ENCODE measurements at places on chromosomes 1 and 21. TPM values are rescaled to one million over a fixed set of nuclear protein-coding genes. Genes with fewer than 3 reads are reported as not detected.

CADM3 gene
- 0.47 TPM for polyA plus RNA-seq

TBX19 gene
- 1.3 TPM for polyA plus RNA-seq

LENEP gene
- not detected for polyA plus RNA-seq

FAM72D gene
- polyA plus RNA-seq = 1.8 TPM

CFAP410 gene
- 16.5 TPM for polyA plus RNA-seq

GRCh38 chr1:86375688-86376087 is 20.4 kb downstream of the ODF2L start:
- no peak for DNase-seq

- DNase-seq = no peak
These were observed 61.9 kb downstream of the ERG start for GRCh38 chr21:38436341-38436740.

DNA sequence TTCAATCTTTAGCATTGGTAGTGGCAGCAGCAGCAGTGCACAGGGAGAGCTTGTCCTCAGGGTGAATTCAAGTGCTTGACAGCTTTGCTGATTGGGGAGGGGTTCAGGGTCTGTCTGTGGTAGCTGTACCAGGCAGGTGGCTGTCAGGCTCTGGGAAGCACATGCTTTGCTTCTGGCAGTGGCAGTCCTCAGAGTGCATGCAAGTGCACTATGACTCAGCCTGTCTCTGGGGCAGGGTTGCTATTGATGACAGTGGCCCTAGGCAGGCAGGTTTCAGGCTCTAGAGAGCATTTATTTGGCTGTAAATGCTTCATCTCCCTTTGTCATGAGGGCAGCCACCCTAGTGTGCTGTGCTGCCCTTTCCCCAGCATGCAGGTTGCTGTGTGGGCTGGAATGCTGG is 251.9 kb upstream of the LRRC7 start:
- DNase-seq = no peak

DNA sequence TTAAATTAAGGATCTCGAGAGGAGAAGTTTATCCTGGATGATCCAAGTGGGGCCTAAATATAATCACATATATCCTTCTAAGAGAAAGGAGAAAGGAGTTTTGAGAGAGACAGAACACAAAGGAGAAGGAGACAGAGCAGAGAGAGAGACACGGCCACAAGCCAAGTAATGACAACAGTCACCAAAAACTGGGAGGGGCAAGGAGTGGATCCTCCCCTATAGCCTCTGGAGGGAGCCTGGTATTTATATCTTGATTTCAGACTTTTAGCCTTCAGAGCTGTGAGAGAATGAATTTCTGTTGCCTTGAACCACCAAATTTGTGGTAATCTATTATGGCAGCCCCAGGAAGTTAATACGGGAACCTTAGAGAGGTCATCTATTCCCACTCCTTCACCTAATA is 49.5 kb upstream of the CD1D start:
- DNase-seq = no peak

GRCh38 chr1:109091078-109091838 is 694 bp downstream of the TMEM167B start:
- no peak for DNase-seq

DNA sequence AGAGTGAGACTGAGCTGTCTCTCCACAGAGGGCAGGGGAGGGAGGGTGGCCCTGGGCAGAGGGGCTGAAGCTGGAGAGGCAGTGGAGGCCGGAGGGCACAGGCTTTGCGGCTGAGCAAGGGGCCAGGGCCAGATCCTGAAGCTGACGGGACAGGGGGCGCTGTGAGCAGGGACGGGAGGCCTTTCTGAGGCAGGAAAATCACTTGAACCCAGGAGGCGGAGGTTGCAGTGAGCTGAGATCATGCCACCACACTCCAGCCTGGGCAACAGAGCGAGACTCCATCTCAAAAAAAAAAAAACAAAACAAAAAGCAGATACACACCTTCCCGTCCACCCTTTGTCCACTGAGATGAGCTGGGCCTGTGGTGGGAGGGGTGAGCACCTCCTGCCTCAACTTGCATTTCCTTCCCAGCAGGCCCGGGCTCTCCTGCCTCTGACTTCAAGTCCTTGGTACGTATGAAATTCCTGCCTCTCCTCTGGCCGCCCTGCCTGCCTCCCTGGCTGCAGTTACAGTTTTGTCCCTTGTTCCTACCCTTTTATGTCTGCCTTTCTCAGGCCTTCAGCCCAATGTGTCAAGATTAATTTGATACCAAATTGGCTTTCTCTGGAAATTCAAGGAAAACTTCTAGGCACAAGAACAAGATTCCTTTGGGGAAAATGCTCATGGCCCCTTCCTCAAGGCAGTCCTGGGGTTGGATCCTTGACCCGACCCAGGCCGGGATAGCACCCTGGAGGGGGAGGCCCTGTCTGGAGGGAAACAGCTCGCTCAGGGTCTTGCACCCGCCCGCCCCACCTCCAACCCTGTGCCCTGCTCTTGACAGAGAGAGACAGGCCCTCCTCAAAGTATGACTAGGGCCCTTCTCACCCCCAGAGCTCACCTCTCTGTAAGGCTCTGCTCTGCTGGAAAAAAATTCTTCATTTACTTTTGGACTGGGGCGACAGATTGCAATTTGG is 11.2 kb upstream of the ADAMTSL4 start:
- DNase-seq = no peak

- DNase-seq = no peak
These were observed 33.9 kb downstream of the WDR4 start for GRCh38 chr21:42845296-42845965.

DNA sequence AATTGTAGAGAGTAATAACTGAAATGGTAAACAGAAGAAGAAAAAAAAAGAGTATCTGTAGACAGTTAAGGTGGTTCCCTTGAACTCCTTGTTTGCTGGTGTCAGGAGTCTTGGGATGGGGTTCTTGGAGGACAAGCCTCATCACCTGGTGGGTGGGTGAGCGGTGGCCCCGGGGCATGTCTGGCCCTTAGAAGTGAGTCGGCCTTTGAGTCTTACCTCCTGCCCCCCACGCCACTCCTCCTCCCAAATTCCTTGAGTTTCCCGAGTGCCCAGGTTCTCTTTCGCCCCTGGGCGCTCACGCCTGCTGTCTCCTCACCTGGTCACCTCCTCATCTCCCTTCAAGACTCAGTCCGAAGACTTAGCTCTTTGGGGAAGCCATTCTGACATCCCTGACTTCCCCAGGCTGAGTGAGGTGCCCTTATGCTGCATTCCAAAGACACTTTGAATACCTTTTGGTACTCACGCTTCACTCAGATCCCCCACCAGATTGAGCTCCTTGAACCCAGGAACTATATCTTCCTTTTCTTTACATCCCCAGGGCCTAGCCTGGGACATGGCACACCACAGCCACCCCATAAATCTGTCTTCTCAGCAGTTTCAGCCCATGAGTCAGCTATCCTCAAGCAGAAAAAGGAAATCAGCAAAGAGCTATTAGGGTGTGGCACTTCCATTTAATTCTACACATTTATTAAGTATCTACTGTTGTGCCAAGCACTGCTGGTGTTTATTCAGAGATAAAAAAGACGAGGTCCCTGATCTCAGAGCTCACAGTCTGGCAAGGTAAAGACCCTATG is 13.5 kb upstream of the IKBKE start:
- no peak for DNase-seq

GRCh38 chr1:201834621-201835020 is 5.7 kb downstream of the IPO9 start:
- DNase-seq = no peak

GRCh38 chr1:91130256-91130985 is 108.6 kb upstream of the ZNF644 start:
- no peak for DNase-seq

- DNase-seq = no peak
These were observed 70.0 kb downstream of the PLD5 start for GRCh38 chr1:242454262-242455051.

DNA sequence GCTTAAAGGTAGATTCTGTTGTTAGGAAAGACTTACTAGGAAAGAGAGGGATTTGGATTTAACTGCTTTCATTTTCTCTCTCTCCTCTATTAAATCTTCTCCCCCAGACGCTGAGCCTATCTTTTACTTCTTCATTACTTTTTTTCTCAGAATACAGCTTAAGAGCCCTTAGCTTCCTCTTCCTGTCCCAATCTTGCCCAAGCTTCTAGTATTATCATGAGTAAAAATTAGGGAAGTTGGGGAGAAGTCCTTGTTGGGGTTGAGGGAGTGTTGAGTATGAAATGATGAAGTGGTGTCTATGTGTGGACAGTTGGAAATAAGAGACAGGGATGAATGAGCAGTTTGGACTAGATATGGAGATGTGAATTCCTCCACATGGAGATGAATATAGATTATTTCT is 35.0 kb downstream of the ACP6 start:
- no peak for DNase-seq

DNA sequence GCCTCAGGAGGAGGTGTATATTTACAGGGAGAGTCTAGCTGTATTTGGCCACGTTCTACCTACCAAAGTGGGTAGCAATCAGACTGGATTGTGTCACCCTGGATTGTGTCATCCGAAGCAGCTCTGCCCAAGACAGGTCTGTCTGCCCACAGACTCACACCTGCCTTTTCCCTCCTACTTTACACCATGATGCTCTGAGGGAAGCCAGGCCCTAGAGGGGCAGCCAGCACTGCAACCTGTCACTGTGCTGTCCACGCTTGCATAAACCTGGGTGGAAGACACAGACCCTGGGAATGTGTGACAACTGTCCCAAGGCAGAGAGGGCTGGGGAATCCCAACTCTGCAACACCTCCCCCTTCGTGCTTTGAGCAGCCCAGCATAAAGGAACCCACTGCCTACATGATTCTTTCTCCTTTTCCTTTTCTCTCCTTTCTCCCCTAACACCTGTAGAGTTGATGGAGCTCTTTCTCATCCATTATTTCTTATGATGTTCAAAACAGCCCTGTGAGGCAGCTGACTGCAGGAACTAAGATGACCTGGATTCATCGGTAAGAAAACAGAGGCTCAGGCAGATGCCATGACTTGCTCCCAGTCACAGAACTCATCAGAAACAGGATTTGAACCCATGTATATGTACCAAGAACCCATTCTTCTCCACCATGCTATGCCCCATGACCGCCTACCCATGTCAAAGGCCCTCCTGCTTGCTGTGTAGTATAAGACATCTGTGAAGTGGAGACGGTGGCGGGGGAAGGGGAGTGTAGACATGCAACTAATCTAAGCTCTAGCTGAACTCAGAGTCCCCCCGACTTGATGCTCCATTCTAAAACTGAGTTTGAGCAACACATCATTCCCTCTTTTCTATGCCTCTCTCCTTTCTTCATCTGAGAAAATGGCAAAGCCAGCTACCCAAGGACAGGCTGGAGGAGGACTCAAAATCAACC is 55.9 kb downstream of the ITPKB start:
- no peak for DNase-seq

GRCh38 chr1:53180226-53180625 is 16.4 kb upstream of the CPT2 start:
- no peak for DNase-seq

DNA sequence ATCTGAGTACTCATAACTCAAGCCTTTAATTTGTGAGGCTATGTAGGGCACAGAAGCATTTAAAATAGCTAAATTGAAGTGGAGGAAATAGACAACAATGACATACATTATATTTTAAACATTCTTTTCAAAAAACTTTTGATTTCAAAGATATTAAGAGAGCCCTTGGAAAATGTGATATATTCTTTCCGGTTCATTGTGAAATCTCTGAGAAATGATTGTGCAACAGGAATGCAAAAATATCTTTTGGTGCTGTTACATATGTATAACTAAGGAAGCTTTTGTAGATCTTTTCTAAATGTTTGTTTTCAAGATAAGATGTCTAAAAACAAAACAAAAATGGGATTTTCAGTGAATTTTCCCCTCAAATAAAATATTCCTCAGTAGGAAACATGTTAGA is 185.2 kb downstream of the LEPR start:
- DNase-seq = no peak
